ENCODE measurements at places on chromosomes 1 and 21.
A peak's percentile ranks its signal among the peaks of the same experiment; 100 is the strongest.

DNA sequence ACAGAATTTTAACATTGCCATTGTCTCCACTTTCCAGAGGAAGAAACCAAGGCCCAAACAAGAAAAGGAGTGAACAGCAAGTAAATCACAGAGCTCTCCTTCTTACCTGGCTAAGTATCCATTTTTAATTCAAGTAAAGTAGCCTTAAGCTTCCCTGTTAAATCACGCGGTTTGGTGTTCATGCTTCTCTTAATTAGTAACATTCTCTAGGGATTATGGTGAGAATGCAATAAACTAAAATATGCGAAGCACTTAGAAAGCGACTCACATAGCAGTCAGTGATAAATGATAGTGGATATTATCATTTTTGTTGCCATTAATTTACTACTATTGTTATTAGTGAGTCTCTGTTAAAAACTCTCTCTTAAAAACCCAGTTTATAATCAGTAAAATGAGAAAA lies 630.5 kb upstream of the TMPRSS15 start:
- no peak for DNase-seq

DNA sequence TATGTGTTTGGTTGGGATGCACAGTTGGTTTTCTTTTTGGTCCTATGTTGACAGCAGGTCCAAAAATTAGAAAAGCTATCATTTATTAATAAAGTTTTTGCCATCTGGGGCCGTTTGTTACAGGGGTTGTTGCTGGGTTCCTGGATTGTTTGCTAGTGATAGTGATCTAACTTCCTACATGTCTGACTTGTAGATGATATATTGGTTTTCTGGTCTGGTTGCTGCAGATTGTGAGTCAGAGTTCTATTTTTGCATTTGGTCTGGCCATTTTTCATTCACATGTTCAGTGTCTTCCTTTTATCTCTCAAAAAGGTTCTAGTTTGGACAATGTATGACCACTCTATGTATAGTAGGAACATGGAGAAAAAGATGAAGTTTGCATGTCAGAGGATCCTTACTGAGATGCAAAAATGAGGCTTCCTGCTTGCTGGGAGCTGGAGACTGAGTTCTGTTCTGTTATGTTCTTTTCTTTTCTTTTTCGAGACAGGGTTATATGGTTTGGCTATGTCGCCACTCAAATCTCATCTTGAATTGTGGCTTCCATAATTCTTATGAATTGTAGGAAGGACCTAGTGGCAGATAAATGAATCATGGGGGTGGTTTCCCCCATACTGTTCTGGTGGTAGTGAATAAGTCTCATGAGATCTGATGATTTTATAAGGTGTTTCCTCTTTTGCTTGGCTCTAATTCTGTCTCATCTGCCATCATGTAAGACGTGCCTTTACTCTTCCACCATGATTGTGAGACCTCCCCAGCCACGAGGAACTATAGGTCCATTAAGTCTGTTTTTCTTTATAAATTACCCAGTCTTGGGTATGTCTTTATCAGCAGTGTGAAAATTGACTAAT lies 4.2 kb upstream of the NVL start:
- peak; percentile 76 for DNase-seq

GRCh38 chr1:166141969-166142368 lies 24.8 kb downstream of the FAM78B start:
- DNase-seq, result no peak

DNA sequence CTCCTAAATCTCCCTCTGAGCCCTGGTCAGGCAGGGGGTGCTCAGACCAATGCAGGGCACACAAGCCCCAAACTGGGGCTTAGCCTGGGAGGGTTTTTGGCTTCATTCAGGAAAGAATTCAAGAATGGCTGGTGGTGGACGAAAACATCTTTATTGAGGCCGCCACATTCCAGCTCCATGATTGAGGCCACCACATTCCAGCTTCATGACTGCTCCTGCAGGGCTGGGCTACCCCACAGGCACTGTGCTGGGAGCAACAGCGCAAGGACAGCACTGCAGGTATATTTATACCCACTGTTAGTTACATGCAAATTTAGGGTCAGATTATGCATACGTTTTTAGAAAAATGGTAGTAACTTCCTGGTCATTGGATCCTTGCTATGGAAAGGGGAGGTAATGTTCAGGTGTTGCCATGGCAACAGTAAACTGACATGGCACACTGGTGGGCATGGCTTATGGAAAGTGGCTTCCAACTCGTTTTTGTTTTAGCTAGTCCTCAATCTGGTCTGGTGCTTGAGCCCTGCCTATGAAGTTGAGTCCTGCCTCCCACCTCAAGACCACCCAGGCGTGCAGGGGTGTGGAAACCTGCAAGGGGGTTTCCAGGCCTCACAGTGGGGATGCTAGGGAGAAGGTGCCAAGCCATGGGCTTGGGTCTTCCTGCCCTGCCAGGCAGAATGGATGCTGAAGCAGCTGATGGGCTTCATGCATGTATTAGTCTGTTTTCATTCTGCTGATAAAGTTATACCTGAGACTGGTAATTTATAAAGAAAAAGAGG lies 348.7 kb upstream of the AJAP1 start:
- DNase-seq, result peak; percentile 9

DNA sequence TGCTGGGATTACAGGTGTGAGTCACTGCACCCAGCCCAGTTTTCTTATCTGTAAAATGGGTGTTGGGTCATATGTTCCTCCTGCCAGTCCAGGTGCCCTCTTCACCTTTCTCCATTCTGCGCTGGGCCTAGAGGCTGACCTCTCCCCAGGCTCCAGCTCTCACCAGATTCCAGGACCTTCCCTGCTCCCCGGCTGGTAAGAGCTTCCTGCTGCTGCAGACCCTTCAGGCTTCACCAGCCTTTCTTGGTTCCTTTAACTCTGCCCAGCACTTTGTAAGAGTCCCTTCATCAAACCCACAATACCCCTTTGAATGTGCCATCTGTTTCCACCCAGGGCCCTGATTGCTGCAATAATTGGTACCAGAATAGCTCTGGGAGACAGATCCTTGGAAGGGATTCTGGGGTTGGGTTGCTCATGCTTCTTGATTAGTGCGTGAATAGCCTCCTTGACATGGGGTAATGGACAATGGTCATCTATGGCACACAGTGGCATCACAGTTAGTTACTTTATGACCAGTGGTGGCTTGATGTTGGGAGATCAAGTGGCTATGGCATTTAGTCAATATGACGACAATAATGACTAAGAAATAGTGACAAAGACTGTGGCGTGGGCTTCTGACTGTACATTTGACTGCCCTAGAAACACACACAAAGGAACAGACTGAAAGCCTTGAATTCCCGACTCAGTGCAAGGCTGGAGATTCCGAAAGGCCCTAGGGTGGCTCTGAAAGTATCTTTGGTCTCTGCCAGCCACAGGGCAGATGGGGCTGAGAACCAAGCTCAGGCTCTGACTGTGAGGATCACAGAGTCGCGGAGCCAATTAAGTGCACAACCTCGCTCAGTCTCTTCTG lies 67.3 kb downstream of the SLC9A1 start:
- DNase-seq, result no peak

DNA sequence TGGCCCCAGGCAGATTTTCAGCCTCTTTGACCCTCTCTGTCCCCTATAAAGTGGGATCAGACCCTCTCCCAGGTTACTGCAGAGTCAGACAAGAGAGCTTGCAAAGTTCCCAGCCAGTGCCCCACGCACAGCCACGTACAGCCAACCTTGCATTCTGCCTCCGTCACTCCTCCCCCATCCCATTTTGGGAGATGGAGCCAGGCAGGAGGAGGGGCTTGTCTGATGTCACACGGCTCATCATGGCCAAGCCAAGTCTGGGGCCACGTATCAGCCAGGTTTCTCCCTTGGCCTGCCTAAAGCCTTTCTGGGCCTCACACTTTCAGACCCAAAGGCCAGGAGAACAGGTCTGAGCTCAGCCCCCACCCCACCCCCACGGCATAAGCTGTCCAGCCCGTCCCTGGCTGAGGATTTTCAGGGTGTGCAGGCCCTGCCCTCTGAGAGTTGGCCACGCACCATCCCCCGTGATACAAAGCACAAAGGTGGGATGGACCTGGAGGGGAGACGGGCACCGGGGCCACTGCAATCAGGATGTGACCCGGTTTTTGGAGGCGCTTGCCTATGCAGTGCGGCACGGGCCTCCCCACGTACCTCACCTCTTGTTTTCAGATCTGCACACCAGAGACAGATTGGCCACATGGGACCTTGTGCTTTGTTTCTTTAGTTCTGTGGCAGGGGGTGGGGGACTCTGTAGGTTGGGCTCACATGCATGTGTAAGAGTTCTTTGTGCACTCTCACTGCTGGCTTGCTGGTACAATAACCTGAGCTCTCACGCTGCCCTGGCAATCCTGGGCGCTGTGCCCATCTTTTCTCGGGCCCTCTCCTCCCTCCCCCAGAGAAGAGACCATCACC lies 47.6 kb downstream of the TRIM11 start:
- no peak for DNase-seq

DNA sequence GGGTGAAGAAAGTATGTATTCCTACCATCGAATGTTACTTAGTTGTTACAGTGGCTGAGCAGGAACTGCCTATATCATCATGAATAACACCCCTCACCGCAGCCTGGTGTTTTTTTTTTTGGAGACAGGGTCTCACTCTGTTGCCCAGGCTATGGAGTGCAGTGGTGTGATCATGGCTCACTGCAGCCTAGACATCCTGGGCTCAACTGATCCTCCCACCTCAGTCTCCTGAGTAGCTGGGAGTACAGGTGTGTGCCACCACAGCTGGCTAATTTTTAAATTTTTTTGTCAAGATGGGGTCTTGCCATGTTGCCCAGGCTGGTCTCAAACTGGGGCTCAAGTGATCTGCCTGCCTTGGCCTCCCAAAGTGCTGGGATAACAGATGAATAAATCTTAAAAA lies 7.3 kb downstream of the PATJ start:
- no peak for DNase-seq

GRCh38 chr1:70039485-70039884 lies 165.9 kb downstream of the LRRC40 start:
- DNase-seq, result no peak

DNA sequence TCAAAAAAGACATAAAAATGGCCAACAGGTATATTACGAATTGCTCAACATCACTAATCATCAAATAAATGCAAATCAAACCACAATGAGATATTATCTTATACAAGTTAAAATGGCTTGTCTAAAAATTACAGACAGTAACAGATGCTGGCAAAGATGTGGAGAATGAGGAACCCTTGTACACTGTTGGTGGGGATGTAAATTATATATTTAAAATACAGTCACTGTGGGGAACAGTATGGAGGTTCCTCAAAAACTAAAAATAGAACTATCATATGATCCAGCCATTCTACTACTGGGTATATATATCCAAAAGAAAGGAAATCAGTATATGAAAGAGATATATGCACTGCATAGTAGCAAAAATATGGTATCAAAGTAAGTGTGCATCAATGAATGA lies 1037.2 kb upstream of the B3GALT2 start:
- DNase-seq, result no peak

- no peak for DNase-seq
Measured at GRCh38 chr1:54462597-54463258, 56.5 kb upstream of the SSBP3 start.

- no peak for DNase-seq
Measured at GRCh38 chr1:147072482-147073432, 99.5 kb downstream of the PRKAB2 start.

DNA sequence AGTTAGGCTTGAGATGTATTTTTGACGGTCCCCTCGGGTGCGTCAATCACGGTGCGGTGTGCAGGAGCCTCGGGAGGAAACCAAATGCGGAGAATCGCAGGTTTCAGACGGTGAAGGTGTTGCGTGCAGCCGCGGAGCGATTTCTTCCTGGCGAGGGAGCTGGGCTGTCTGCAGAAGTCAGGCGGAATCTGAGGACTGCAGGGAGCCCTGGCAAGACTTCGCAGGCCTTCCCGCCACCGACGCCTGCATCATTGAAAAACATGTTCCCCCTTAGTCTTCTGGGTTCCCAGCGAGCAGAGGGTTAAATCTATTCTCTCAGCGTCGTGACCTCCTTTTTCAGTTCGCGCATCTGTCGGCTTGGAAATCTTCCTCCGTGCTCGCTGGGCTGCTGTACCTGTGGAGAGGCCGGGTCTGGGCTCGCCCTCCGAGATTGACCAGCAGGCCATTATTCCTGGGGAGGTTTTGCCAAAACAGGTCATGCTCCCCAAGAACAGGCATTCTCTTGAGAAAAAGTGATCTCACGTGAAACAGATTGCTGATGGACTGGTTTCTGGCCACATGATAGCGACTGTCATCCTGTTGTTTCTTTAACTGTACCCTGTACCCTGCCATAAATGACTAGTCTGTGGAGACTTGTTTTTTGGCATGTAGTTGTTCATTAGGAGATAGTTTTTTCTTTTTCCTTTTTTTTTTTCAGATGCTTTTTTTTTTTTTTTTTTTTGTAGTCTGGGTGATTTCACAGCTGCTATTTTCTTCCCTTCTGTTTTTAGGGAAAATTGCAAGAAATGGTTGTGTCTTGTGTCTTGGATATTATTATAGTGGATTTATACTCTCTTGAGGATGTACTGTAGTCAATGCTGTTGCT lies 894 bp downstream of the EPB41 start:
- no peak for DNase-seq

GRCh38 chr1:171212607-171213351 lies 27.7 kb downstream of the FMO2 start:
- DNase-seq, result no peak

- DNase-seq, result no peak
Measured at GRCh38 chr1:3787745-3788605, 8.3 kb downstream of the LRRC47 start.

DNA sequence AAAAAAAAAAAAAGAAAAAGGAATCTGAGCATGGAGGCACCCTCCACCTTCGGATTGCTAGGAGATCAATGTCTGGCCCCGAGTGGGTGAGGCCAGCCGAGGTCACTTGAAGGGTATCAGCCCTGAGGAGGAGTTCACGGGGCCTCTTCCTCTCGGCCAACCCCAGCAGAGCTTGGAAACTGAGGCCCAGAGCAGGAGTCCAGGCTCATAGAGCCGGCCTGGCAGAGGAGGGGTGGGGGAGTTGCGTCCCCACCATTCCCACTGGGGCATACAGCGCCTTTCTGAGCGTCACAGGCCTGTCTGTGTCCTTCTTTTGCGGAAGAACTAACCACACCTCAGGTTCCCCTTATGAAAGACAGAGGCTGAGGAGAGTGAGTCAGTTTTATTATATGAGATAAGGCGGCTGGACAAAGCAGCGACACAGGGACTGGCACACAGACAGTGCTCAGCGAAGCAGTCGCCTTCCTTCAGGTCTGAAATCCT lies 17.1 kb upstream of the EPHA2 start:
- DNase-seq, result peak; percentile 94

- no peak for DNase-seq
Measured at GRCh38 chr1:201511941-201512539, 5.1 kb upstream of the CSRP1 start.

DNA sequence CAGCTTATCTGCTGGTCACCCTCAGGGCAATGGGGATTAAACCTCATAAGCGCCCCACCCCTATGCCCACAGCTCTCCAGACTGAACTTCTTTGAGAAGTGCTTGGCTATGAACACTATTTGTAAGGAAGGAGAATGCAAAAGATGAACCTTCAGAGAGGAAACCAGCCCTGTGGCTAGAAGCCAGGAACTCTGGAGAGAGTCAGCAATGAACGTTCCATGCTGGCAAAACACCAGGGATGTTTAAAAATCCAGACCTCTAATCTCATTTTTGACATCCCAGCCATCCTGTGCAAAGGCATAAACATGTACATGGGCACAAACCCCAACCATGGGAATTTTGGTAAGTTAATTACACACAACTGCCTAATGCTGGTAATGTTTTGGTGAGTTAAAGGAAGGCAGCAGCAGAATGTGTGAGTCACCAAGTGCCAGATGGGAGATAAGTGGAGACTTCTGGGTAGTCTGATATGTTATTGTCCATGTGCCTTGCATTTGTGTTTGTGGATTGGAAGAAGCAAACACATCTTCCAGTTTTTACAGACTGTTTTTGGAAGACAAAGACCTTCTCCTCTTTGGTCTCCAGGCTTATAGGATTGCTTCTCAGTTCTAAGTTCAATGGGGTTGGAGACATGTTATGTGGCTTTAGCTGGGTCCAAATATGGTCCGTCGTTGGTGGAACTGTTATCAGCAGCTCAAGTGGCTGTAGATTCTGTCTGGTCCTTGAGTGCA lies 174.1 kb upstream of the ETV3 start:
- no peak for DNase-seq

Measured in RCC 7860 (cell line).